ENCODE measurements at places on chromosomes 1 and 21.

DNA sequence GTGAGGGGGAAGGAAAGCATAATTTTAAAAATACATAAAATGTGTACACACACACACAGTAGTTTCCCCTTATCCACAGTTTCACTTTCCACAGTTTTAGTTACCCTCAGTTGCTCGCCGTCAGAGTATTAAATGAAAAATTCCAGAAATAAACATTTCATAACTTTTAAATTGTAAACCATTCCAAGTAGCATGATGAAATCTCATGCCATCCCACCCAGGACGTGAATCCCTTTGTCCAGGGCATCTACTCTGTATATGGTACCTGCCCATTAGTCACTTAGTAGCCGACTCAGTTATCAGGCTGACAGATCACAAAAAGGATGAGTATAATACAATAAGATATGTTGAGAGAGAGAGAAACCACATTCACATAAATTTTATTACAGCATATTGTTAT, 36.2 kb downstream of the EPS15 start:
- DNase-seq, result no peak

- DNase-seq, result no peak
Observed at GRCh38 chr1:116460261-116460660, 87.2 kb downstream of the ATP1A1 start.

DNA sequence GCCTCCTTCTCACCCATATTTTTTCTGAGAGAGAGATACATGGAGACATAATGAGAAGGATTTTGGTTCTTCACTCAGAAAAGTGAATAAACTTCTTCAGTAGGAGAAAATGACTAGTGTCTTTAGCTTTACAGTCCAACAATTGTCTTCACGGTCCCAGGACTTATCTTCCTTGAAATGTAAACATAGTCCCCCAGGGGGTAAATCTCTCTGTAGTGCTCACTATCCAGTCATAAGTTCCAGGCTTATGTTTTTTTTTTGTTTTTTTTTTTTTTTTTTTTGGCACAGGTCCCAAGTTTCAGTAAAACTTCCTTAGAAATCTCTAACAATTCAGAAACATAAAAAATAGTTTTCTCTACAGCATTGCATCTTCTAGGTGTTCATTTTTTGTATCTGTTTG, 890.2 kb upstream of the B3GALT2 start:
- DNase-seq, result no peak

GRCh38 chr1:116916533-116917445, 7.1 kb downstream of the PTGFRN start:
- no peak for DNase-seq

GRCh38 chr1:164440232-164440631, 118.8 kb upstream of the PBX1 start:
- peak; percentile 6 for DNase-seq

- no peak for DNase-seq
Observed at GRCh38 chr21:44551340-44551961, at the start of gene KRTAP10-2. Gene KRTAP10-2 (minus strand): TSS chr21:44551505. CDS start chr21:44551458, 47 bp downstream.

DNA sequence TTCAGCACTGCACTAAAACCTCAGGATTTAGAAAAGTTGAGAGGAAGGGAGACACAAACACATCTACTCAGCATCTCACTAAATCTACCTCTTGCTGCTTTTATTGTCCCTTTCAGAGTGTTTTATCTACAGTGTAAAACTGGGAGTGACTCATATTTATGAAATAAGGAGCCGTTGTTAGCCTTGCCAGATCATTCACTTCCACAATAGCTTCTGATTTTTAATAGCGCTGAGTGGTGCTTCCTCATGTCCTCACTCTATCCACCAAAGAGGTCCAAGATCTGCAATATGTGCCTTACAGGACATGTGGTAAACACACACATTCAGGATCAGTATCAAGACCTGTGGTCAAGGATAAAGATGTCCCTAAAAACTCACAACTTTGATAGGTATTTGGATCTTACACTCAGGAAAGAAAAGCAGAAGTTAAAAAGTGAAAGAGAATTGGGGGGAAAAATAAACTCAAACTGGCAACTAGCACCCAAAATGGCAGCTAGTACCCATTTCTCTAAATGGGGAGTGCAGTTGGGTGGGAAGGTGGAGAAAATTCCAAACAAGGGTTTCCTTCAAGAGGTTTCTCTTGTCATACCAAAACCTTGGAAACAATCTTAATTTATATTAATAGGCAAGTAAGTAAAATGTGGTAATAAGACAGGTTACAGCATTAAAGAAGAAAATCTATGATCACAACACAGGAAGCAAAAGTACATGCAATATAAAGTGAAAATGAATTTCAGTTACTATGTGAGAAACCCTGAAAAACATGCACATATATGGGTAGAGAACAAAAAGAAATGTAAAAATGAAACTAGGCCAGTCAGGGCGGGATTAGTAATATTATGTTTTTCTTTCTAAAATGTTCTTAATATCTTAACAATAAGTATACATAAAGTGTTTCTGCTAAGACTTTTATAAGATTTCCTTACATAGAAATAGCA, 15.9 kb downstream of the DUSP10 start:
- DNase-seq, result no peak

DNA sequence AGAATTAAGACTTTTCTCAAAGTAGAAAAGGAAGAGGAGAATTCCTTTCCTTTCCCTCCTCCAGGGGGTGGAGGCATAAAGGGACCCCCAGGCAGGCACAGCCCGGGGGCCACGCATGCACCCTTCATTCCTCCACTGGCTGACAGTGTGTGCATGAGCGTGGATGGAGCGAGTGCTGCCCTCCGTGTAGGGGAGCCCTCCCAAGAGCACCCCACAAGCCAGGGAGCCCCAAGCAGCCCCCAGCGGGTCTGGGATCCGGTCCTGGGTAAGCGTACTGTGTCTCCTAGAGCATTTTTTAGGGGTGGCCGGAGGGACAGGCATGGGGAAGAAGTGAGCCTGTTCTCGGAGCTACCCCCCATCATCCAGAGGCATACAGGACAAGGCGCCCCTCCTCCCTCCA, 120.5 kb downstream of the SIK1 start:
- no peak for DNase-seq

- DNase-seq, result no peak
Observed at GRCh38 chr21:43697758-43698643, 20.9 kb upstream of the PDXK start.

DNA sequence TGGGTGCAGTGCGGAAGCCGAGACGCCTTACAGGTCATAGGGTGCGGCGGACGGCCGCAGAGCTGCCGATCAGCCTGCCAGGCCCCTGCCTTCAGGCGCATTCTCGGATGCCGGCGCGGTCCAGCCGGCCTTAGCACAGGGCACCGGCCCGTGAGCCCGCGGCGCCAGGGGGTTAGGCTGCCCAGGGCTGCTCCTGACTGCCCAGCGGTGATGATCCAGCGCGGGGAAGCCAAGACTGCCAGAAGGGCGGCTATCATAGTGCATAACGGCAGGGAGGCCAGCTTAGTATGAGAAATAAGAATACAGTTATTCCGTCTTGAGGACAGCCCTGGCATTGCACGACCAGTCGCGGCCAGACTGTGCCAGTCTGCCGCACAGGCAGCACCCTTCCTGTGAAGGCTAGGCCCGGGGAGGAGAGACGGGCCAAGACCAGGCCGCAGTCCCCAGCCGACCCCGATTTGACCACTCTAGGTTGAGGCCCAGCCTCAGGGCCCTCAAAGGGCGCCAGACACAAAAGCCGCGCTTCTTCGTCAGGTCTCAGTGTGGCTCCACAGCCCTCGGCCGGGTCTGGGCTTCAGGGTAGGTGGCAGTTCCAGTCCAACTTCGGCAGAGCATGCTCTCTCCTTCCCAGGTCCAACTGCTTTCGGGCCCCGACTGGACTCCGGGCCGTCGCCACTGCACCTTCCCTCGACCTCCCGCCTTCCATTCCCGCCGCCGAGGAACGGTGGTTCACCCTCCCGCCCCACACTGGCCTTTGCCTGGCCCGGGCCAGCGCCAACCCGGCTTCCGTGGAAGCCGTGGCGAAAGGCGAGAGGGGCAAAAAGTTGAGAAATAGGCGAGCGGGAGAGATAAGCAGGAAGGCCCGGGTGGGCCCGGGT, 829 bp downstream of the ALX3 start:
- no peak for DNase-seq

GRCh38 chr1:93990010-93990409, 80.8 kb upstream of the GCLM start:
- no peak for DNase-seq

GRCh38 chr1:29907596-29907995, 671.3 kb downstream of the PTPRU start:
- DNase-seq, result no peak
